Fibroblast of skin of back (primary cell): ENCODE measurements at places on chromosomes 7 and 10.

GRCh38 chr7:128242661-128243060, 1.6 kb downstream of the LEP start:
- DNase-seq: no peak

DNA sequence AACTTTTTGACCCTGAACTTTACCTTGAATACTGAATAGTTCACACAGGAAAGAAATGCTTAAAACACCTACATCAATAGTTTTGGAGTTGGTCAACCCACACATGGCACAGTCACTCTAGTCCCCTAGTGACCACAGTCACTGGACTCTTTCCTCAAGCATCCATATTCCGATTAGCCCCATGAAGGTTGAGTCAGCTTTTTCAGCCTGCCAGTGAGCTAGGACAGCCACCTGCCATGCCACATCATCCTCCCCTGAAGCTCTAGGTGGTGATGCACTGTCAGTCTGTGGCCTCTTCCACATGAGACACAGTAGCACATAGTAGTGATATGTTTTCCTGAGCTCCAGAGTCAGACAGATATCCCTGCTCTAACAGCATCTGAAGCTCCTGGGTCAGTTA, 537.2 kb downstream of the XPNPEP1 start:
- no peak for DNase-seq

DNA sequence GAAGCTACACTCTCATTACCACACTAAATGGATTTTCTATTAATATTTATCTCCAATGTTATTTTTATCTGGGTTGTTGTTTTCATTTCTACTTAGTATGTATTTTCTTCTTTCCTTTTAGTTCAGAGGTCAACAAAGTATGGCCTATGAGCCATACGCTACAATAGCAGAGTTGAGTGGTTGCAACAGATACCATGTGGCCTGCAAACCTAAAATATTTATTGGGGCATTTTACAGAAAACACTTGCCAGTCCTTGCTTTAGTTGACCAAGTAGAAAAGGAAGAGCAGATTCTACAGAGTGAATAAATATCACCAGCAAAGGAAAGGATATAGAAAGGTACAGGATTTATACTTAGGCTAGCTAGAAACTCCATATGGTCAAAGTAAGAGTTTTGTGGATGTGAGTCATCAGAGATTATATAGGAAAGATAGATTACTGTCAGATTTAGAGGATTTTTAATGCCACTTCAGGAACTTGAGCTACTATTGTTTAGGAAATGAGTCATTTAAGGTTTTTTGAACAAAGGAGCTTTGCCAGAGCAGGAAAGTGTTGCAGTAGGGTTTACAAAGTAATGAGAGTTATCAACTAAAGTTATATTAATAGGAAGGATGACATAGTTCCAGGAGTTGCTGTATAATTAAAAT, 323.3 kb upstream of the KAT6B start:
- peak; percentile 84 for DNase-seq

DNA sequence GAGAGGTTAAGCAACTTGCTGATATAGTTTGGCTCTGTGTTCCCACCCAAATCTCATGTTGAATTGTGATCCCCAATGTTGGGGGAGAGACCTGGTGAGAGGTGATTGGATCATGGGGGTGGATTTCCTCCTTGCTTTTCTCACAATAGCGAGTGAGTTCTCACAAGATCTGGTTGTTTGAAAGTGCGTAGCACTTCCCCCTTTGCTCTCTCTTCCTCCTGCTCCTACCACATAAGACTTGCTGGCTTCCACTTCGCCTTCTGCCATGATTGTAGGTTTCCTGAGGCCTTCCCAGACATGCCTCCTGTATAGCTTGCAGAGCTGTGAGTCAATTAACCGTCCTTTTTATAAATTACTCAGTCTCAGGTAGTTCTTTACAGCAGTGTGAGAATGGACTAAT, 13.5 kb upstream of the ZNRF2 start:
- DNase-seq: no peak

DNA sequence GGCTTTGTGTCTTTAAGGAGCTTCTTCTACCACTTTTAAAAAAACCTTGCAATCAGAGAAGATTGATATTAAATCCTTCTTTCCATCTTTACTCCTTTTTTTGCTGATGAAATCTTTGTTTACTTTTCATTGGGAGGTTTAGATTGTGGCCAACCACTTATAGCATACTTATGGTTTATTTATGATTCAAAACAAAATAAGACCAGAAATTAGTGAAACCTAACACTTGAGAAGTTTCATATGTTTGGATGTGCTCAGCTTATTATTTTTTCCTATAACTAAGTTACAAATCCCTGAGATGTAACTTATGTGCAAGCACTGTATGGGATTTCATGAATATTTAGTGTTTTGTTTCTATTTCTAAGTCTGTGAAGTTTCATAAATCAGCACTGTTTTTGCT, 13.5 kb upstream of the PRPS1L1 start:
- DNase-seq: no peak

DNA sequence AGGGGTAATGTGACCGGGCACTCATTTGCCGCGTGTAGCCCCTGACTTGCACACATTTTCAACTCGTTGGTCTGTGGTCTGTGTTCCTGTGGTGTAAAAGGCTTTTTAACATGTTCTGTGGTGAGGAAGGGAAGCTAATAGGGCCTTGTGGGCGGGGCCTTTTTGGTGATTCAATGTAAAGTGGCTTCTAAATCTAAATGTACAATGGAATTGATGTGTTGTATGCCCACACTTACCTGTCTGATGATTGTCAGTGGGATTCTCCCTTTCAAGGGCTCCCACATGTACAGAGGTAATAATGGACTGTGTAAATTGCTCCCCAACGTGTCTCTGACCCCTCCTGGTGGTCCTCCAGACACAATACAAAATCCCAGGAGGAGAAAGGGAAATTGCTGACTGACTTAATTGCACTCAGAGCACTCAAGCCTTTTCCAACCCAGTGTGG, 43.1 kb upstream of the GATAD1 start:
- DNase-seq: no peak

- peak; percentile 62 for DNase-seq
Measured at GRCh38 chr7:112779667-112780066, 10.5 kb downstream of the TMEM168 start.

- DNase-seq: no peak
Measured at GRCh38 chr10:926075-926698, 5.3 kb downstream of the LARP4B start.

- no peak for DNase-seq
Measured at GRCh38 chr7:109622320-109622719, 1052.6 kb downstream of the DNAJB9 start.

DNA sequence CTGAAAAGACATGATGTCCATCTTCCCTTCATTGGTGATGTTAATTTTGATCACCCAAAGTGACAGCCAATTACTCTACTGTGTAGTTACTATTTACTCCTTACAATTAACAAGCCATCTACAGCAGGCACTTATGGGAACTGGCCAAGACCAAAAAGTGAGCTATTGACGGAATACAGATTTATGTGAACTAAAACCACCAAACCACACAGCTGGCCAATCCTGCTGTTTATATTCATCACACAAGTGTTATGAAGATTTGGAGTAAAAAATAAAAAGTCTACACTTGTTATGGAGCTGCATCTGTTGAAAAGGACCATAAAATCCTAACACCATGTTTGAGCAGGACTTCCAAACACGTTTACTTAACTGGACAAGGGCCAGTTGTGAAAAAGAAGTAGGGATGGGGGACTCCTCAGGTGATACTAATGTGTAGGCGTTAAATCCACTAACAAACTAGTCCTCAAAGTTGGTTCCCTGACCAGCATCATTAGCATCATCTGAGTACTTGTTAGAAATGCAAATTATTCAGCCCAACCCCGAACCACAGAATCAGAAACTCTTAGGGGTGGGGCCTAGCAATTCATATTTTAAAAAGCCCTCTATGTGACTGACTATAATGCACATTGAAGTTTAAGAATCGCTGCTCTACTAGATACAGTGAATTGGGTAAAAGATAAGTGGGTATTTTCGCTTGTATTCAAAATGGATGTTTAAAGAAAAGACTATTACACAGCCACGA, 11.6 kb downstream of the MCMBP start:
- no peak for DNase-seq

- peak; percentile 45 for DNase-seq
Measured at GRCh38 chr10:79179164-79179956, 110.6 kb downstream of the ZMIZ1 start.

DNA sequence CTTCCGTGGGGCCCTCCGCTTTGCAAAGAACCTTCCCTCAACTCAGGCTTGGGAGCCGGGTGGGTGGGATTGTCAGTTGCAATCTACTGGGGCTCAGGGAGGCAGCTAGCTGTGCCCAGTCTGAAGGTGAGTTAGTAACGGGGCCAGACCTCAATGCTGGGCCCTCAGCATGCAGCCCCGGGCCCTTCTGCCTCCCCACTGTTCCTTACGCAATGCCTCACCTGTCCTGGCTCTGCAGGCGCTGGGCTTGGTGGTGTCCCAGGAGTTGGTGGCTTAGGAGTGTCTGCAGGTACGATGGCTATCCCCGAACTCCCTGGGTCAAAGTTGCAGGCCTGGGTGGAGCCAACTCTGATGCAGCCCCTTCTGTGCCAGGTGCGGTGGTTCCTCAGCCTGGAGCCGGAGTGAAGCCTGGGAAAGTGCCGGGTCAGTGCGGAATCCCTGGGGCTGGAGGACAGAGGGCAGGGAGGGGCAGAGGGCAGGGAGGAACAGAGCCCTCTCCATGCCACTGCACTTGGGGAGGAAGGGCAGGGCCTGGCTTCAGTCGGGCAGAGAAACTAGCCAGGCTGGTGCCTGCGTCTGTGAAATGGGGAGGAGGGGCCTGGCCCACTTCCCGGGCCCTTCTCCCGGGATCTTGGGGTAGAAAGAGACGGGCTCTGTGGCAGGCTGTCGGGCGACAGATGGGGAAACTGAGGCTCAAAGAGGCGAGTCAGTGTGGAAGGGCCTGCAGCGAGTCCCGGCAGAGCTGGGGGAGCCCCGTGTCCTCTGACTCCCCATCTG, 15.0 kb downstream of the ELN start:
- no peak for DNase-seq

- peak; percentile 39 for DNase-seq
Measured at GRCh38 chr7:116526897-116527296, 2.1 kb downstream of the CAV1 start.

DNA sequence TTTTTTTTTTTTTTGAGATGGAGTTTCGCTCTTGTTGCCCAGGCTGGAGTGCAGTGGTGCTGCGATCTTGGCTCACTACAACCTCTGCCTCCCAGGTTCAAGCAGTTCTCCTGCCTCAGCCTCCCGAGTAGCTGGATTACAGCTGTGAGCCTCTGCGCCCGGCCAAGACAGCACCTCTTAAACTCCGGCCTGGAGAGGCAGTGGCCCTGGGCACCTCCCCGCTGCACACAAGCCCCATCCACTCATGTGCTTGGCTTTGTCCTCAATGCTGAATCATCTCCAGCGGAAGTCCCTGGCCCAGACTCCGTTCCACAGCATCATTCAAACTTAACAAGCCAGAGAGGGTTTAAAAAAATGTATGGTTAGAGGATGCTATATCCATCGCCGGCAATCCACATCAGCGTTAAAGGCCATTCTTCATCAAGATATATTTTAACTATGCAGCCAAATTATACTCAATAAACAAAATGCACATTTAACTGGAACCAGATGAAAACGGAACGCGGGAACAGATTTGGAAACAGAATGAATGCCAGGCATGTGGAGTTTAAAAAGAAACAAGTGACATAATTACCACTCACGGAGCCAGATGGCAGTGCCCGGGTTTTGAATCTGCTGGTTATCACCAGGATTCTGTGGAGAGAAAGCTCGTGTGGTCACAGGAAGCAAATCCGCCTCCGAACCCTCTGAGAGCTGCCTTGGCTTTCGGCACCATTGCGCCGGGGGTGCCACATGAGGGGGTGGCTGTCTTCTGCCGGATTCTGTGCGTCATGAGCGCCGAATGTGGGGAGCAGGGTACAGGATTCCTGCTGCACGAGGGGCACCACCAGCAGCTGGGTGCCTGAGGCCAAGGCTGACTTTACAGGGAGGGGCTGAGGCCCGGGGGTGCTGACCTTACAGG, 45.6 kb upstream of the CFAP46 start:
- DNase-seq: peak; percentile 97

DNA sequence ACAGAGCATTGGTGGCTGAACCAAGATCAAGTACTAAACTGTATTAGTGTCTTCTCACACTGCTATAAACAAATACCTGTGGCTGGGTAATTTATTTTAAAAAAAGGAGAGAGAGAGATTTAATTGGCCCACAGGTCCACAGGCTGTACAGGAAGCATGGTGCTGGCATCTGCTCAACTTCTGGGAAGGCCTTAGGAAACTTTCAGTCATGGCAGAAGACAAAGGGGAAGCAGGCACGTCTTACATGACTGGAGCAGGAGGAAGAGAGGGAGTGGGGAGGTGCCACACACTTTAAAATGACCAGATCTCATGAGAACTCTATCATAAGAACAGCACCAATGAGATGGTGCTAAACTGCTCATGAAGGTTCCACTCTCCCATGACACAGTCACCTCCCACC, 95.2 kb upstream of the JCAD start:
- no peak for DNase-seq

GRCh38 chr7:23096518-23097290, 8.9 kb upstream of the KLHL7 start:
- DNase-seq: no peak

- DNase-seq: no peak
Measured at GRCh38 chr10:5764422-5765297, 48.6 kb downstream of the GDI2 start.

- DNase-seq: peak; percentile 89
Measured at GRCh38 chr10:63515002-63515763, 6.0 kb upstream of the REEP3 start.

DNA sequence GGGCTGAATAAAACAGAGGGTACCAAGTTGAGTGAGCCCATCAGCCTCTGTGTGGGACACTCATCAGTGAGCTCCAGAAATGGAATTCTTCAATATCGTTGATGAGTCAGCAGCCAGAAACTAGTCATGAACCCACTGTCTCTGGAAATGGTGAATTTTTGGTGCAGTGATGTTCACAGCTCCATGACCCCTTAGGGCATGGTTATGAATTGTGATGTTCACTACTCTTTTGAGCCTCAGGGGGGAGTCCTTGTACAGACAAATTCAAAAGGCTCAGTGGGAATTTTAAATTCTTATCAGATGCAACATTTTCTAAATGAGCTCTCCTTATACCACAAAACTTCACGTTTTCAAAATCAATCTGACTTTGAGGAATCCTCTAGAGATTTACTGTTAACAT, 335.7 kb downstream of the PHTF2 start:
- DNase-seq: peak; percentile 89

GRCh38 chr10:48517911-48518811, 86.7 kb downstream of the ARHGAP22 start:
- DNase-seq: no peak
